ENCODE measurements at places on chromosomes 6 and 20.

- DNase-seq: no peak
- no peak overlapping the region for H3K4me3 ChIP-seq
- H3K27me3 ChIP-seq: no peaks in the 10 kb centered on the region
- no peak overlapping the region for H3K27ac ChIP-seq
Measured at GRCh38 chr6:71033171-71033570, 76.3 kb upstream of the B3GAT2 start.

DNA sequence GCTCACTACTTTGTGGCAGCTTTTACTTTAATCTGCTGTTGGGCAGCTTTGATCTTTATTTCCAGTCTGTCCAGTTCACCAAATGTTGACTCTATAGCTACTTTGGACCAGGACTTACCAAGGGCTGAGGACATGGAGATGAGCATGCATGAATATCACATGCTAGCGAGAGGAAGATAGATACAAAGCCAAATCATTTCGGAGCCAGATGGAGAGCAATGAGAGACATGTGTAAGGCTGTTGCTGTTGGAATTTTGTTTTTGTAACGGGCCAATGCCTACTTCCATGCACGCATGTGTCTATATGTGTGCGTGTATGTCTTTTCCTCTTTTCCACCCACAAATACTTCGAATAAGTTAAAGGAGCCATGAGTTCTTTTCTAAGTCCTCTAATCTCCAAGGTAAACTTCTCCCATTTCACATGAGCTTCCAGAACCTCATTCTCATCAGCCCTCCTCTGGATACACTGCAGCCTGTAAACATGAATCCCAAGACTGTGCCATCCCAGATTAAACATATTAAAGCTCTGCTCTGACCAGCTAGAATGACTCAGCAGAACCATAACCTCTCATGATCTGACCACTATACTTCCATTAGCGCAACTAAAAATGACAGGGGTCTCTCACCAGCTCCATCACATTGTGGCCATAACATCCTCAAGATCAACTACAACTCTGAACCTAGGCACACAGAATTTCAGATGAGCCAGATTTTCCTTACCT, 160.7 kb downstream of the LRFN2 start:
- no peak overlapping the region for H3K27ac ChIP-seq
- no peak for DNase-seq
- H3K27me3 ChIP-seq: no peaks in the 10 kb centered on the region
- H3K36me3 ChIP-seq: no peaks in the 10 kb centered on the region

GRCh38 chr6:6699741-6700367, 111.3 kb downstream of the LY86 start:
- H3K4me1 ChIP-seq: peaks cover 71% of the 10 kb centered on the region
- H3K36me3 ChIP-seq: no peaks in the 10 kb centered on the region
- peak; percentile 73 for DNase-seq

DNA sequence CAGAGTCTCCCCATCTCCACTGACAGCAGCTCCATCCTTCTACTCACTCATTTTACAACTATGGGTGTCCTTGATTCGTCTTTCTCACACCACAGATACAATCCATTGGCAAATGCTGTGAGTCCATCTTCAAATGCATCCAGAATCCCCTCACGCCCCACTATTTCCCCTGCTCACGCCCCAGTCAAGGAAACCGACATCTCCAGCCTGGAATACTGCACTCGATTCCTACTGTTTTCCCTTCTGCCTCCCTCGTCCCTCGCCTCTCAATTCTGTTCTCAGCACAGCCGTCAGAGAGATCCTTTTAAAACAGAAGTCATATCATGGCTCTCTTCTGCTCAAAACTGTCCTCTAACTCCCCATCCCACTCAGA, 4.7 kb downstream of the HLA-B start:
- H3K4me1 ChIP-seq: peaks cover 30% of the 10 kb centered on the region
- H3K27me3 ChIP-seq: no peaks in the 10 kb centered on the region
- H3K27ac ChIP-seq: peak overlapping the region; percentile 51
- H3K36me3 ChIP-seq: peaks cover 33% of the 10 kb centered on the region

GRCh38 chr6:113104541-113104940, 752.6 kb upstream of the MARCKS start:
- no peak overlapping the region for H3K4me3 ChIP-seq
- H3K36me3 ChIP-seq: no peaks in the 10 kb centered on the region
- H3K4me1 ChIP-seq: peaks cover 31% of the 10 kb centered on the region

GRCh38 chr6:1895721-1896120, 286.0 kb downstream of the FOXC1 start:
- no peak overlapping the region for H3K27ac ChIP-seq
- no peaks in the 10 kb centered on the region for H3K4me1 ChIP-seq
- H3K4me3 ChIP-seq: no peak overlapping the region
- H3K27me3 ChIP-seq: no peaks in the 10 kb centered on the region
- DNase-seq: no peak

- peaks cover 27% of the 10 kb centered on the region for H3K4me1 ChIP-seq
- H3K27me3 ChIP-seq: no peaks in the 10 kb centered on the region
- H3K4me3 ChIP-seq: peak overlapping the region; percentile 58
- peak; percentile 70 for DNase-seq
- no peak overlapping the region for H3K27ac ChIP-seq
- peaks cover 8% of the 10 kb centered on the region for H3K36me3 ChIP-seq
Measured at GRCh38 chr20:44609516-44610312, 27.3 kb downstream of the PKIG start.

- no peaks in the 10 kb centered on the region for H3K36me3 ChIP-seq
- H3K4me3 ChIP-seq: no peak overlapping the region
- DNase-seq: no peak
- no peak overlapping the region for H3K27ac ChIP-seq
Measured at GRCh38 chr6:84536885-84537638, 227.3 kb downstream of the TBX18 start.

DNA sequence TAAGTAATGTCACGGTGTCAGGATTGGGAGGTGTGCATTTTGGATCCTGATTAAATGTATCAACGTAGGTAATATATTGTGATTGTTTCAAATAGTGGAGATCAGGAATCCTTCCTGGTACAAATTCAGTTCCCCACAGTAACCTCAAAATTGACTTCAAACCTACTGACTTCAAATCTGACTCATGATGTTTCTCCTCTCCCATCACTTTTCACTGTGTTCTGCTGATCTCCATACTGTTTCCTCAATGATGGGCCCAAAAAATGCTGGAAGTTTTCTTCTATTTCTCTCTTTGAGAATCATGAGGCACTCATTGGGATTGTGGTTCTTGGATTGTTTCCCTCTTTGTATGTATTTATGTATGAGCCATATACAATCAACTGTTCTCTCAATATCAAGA, 35.9 kb downstream of the LAMA2 start:
- DNase-seq: no peak
- H3K27me3 ChIP-seq: no peaks in the 10 kb centered on the region
- no peak overlapping the region for H3K27ac ChIP-seq
- no peak overlapping the region for H3K4me3 ChIP-seq

DNA sequence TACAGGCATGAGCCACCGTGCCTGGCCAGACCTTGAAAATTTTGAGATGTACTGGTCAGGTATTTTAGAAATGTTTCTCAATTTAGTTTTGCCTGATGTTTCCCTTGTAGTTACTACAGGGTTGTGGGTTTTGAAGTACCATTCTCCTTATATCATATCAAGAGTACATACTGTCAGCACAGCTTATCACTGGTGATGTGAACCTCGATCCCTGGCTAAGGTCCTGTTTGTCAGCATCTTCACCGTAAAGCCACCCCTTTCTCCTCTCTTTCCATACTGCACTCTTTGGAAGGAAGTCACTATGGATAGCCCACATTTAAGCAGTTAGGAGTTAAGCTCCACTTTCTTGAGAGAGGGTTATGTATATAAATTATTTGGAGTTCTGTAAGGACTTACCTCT, 27.8 kb downstream of the PHACTR2 start:
- DNase-seq: no peak
- peaks cover 28% of the 10 kb centered on the region for H3K4me1 ChIP-seq
- H3K27me3 ChIP-seq: no peaks in the 10 kb centered on the region
- no peak overlapping the region for H3K27ac ChIP-seq
- H3K36me3 ChIP-seq: no peaks in the 10 kb centered on the region

DNA sequence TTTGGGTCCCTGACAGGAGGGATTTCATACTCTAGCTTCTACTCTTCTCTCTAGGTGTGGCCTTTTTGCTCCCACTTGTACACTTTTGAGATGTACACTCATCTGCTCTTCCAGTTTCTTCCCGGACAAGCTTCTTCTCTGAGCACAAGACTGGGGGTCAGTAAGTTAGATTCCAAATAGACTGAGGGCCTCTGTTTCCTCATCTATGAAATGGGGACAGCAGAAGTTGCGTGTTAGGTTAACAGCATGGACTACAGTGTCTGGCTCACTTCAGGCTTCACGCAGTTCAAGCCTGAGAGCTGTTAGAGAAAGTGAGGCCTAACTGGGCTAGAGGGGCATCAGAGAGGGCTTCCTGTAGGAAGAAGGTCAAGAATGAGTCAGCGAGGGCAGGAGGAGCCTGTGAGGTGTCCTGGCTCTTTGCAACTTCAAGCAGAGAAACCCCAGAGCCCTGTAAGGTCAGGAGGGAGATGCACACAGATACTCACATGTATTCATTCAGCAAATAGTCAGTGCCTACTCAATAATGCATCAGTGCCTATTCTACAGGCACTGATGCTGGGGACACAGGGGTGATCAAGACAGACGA, 20.6 kb downstream of the XKR7 start:
- no peaks in the 10 kb centered on the region for H3K4me1 ChIP-seq
- H3K27ac ChIP-seq: no peak overlapping the region
- no peak for DNase-seq
- H3K27me3 ChIP-seq: no peaks in the 10 kb centered on the region

DNA sequence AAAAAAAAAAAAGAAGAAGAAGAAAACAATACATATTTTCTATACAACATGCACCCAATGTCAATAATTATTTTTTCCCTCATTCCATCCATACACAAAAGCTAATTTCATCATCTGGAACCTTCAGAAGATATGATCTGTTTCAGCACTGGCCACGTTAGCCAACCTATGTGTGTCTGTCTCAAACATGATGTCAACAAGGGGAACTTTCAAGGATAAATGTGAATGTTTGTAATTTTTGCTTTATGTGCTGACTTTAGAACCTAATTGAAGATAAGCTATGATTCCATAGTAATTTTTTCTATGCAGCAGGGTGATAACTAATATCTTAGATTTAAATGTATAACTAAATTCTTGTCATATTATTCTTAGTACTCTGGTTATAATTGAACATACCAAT, 37.9 kb downstream of the IPCEF1 start:
- no peaks in the 10 kb centered on the region for H3K27me3 ChIP-seq
- H3K27ac ChIP-seq: no peak overlapping the region
- no peaks in the 10 kb centered on the region for H3K4me1 ChIP-seq
- H3K36me3 ChIP-seq: peaks cover 22% of the 10 kb centered on the region

DNA sequence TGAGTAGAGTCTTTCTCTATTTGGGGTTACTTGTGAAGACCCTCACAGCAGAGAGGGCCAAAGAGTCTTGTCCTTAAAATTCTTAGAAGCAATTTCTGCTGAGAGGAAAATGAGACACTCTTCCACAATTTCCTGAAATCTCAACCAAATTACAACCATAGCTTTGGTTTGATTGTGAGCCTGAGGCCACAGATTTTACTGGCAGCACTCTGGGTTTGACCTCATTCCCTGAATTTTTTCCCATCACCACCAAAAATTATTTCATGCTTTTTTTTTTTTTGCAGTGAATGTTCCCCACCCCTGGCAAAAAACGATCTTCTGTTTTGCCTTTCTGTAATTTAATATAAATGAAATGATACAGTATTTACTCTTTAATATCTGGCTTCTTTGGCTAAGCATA, 125.5 kb downstream of the THEMIS start:
- H3K4me3 ChIP-seq: no peak overlapping the region
- no peak for DNase-seq
- H3K4me1 ChIP-seq: no peaks in the 10 kb centered on the region
- H3K36me3 ChIP-seq: no peaks in the 10 kb centered on the region
- no peaks in the 10 kb centered on the region for H3K27me3 ChIP-seq

GRCh38 chr20:63706852-63707557, 771 bp downstream of the ARFRP1 start:
- peak; percentile 20 for DNase-seq
- no peaks in the 10 kb centered on the region for H3K27me3 ChIP-seq
- H3K4me1 ChIP-seq: peaks cover 30% of the 10 kb centered on the region

GRCh38 chr6:21559238-21559637, 34.3 kb upstream of the SOX4 start:
- no peaks in the 10 kb centered on the region for H3K36me3 ChIP-seq
- H3K27ac ChIP-seq: no peak overlapping the region
- H3K27me3 ChIP-seq: no peaks in the 10 kb centered on the region
- no peak overlapping the region for H3K4me3 ChIP-seq
- H3K4me1 ChIP-seq: no peaks in the 10 kb centered on the region

DNA sequence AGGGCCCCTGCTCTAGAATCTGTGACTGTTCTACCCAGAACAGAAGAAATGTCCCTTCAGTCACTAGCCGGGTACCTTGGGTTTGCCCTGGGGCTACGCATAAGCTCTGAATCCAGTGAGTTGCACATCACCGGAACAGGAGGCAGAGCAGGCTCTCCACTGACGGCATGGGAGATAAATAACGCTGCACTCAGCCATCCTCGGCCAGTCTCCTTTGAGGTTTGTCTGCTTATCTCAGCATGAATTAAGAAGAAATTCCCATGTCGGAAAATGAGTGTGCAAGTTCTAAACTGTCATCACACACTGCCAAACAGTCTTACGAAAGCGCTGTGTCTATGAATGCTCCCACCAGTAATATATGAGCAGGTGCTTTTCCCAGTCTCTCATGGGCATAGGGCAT, 90.8 kb downstream of the FAM50B start:
- H3K4me3 ChIP-seq: no peak overlapping the region
- H3K27ac ChIP-seq: no peak overlapping the region
- H3K36me3 ChIP-seq: no peaks in the 10 kb centered on the region
- no peaks in the 10 kb centered on the region for H3K4me1 ChIP-seq
- peaks cover 4% of the 10 kb centered on the region for H3K27me3 ChIP-seq
- no peak for DNase-seq
